Calu3 (cell line): ENCODE measurements at places on chromosomes 3 and 15. TPM values are rescaled to one million over a fixed set of nuclear protein-coding genes. Genes with fewer than 3 reads are reported as not detected.

GRCh38 chr3:138366006-138366759, 17.8 kb downstream of the MRAS start:
- H3K36me3 ChIP-seq, result no peaks in the 10 kb centered on the region
- DNase-seq, result no peak
- no peaks in the 10 kb centered on the region for H3K4me1 ChIP-seq
- H3K27me3 ChIP-seq, result peaks cover 54% of the 10 kb centered on the region
- H3K4me3 ChIP-seq, result no peak overlapping the region
- no peak overlapping the region for H3K27ac ChIP-seq

Gene GATM
- 4.1 and 4.2 TPM in 2 replicates for total RNA-seq

- H3K36me3 ChIP-seq, result no peaks in the 10 kb centered on the region
- H3K27ac ChIP-seq, result no peak overlapping the region
- DNase-seq, result no peak
- H3K4me3 ChIP-seq, result no peak overlapping the region
- peaks cover 16% of the 10 kb centered on the region for H3K4me1 ChIP-seq
These were observed 119.3 kb downstream of the TMCO5A start for GRCh38 chr15:38053776-38054175.

DNA sequence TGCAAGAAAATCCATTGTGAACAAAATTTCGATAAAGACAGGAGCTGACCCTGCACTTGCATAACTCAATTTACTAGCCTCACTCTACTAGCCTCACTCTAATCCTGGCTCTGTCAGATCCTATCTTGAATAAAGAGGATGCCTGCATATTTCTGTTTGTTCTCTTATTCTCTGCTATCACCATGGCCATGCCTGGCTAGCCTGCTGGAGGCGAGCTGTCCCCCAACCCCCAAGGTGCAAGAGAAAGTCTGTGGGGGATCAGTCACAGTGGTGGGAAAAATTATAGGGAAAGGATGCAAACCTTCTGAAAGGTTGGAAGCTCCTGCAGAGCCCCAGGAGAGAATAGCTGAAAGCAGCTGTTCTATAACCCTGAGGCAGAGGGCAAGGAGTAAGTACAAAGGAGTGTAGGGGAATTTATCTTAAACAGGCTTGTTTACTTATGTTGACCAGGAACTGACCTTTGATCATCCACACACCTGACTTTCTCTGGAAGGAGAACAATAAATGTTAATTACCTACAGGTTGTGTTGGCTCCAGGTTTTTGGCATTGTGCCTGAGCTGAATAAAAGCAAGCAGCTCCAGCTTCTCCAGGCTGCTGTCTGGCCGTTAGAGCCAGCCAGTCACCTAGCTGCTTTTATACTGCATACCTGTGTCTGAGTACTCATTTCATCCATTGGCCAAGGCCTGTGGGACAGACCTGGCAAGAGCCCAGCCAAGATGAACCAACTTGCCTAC, 137.7 kb upstream of the RASGRP1 start:
- no peaks in the 10 kb centered on the region for H3K4me1 ChIP-seq
- no peaks in the 10 kb centered on the region for H3K36me3 ChIP-seq

Gene EPHA6
- total RNA-seq, result 1.1 TPM in 2 replicates

Gene CDAN1
- total RNA-seq, result 11.3 TPM in 2 replicates

Gene SCN11A
- total RNA-seq, result 0.09 TPM in 1 of 2 replicates, not detected in the other

- no peaks in the 10 kb centered on the region for H3K27me3 ChIP-seq
- H3K36me3 ChIP-seq, result no peaks in the 10 kb centered on the region
- no peaks in the 10 kb centered on the region for H3K4me1 ChIP-seq
- H3K4me3 ChIP-seq, result no peak overlapping the region
- H3K27ac ChIP-seq, result no peak overlapping the region
These were observed 259.2 kb downstream of the ADAMTSL3 start for GRCh38 chr15:83913034-83913632.

GRCh38 chr15:40248006-40248783, 9.3 kb downstream of the PAK6 start:
- DNase-seq, result no peak
- no peak overlapping the region for H3K27ac ChIP-seq
- peaks cover 4% of the 10 kb centered on the region for H3K36me3 ChIP-seq
- no peak overlapping the region for H3K4me3 ChIP-seq

GRCh38 chr3:185726254-185726967, 98.4 kb downstream of the IGF2BP2 start:
- peak; percentile 20 for DNase-seq
- H3K36me3 ChIP-seq, result peaks cover 8% of the 10 kb centered on the region
- peaks cover 57% of the 10 kb centered on the region for H3K4me1 ChIP-seq

- H3K4me3 ChIP-seq, result no peak overlapping the region
- DNase-seq, result no peak
- H3K27me3 ChIP-seq, result no peaks in the 10 kb centered on the region
- no peaks in the 10 kb centered on the region for H3K4me1 ChIP-seq
- no peak overlapping the region for H3K27ac ChIP-seq
These were observed 96.6 kb downstream of the SLC9A9 start for GRCh38 chr3:143751643-143752178.

DNA sequence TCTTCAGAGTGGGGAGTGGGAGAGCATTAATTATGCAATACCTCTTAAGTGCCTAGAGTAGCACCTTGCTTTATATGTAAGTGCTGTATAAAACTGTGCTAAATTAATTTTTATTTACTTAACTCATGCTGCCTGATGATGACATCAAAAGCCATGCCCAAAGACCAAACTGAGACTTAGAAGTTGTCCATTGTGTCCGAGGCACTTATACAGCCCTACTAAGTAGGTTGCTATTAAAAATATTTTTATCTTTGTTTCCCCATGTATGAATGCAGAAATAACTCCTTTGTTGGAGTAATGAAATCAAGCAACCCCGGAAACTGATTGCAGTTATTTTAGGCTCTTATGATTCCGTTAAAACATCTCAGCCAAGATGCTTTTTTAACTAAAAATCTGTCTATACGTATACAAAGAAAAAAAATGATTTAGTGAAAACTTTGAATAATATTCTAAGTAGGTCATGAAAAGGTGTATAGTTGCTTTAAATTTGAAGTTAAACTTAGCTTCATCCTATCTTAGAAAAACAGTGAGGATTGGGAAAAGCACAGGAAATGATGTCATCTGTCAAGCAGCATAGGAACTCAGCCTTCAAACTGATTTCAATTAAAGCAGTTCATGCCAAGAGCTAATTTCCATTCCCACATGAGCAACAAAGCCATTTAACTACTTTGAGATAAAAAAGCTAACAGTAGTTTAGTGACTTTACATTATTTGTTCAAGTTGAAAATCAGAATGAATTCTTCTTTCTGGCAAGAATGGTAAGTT, 43.0 kb downstream of the FBN1 start:
- no peak for DNase-seq
- H3K36me3 ChIP-seq, result no peaks in the 10 kb centered on the region
- no peak overlapping the region for H3K27ac ChIP-seq
- H3K27me3 ChIP-seq, result no peaks in the 10 kb centered on the region
- no peak overlapping the region for H3K4me3 ChIP-seq
- no peaks in the 10 kb centered on the region for H3K4me1 ChIP-seq

DNA sequence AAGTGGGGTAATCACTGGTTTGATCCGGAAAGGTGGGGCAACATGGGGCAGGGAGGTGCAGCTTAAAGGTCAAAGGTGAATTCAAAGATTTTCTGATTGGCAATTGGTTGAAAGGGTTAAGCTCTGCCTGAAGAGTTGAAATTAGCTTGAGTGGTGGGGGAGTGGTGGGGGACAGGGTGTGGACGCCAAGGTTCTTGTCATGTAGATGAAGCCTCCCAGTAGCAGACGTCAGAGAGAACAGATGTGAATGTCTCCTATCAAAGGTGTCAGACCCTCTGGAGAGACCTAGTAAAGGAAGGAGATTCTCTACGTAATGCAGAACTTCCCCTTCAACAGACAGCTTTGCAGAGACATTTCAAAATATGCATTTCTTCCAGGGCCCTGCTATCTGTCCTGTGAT, 62.8 kb downstream of the ABCC5 start:
- peaks cover 10% of the 10 kb centered on the region for H3K36me3 ChIP-seq
- no peak overlapping the region for H3K4me3 ChIP-seq
- no peaks in the 10 kb centered on the region for H3K27me3 ChIP-seq

DNA sequence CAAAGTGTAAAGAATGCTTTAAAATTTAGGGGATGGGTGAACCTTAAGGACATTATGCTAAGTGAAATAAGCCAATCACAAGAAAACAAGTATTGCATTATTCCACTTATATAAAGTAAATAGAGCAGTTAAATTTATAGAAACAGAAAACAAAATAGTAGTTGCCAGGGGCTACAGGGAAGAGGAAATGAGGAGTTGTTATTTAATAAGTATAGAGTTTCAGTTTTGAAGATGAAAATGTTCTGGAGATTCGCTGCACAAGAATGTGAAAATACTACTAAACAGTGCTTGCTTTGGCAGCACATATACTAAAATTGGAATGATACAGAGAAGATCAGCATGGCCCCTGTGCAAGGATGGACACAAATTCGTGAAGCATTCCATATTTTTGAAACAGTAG, 32.0 kb downstream of the DNAH12 start:
- no peak for DNase-seq
- no peak overlapping the region for H3K27ac ChIP-seq
- peaks cover 41% of the 10 kb centered on the region for H3K4me1 ChIP-seq
- no peaks in the 10 kb centered on the region for H3K27me3 ChIP-seq
